ENCODE measurements at places on chromosomes 3 and 15. TPM values are rescaled to one million over a fixed set of nuclear protein-coding genes. Genes with fewer than 3 reads are reported as not detected.

The EAF2 gene
- total RNA-seq, result 4.8 TPM

The ASB7 gene
- 13.1 TPM for total RNA-seq

The GNAT1 gene
- not detected for total RNA-seq

The OXNAD1 gene
- 12.8 TPM for total RNA-seq

The MKRN3 gene
- 2.5 TPM for total RNA-seq

The SRPRB gene
- total RNA-seq, result 45.4 TPM

DNA sequence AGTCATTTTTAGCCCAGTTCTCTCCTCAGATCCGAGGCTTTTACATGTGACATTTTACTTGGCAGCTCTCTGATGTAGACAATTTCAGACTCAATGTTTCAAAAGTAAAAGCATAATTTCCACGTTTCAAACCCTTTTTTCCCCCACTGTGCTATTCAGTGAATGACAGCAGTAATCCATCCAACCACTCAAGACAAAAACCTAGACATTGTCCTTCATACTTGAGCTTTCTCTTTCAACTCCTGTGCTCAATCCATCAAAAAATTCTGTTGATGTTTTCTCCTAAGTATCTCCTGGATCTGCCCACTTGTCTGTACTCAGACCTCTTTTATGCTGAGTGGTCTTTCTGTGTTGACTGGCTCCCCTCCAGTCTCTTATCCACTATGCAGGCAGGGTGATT is 214.7 kb downstream of the CHL1 start:
- no peak for DNase-seq

DNA sequence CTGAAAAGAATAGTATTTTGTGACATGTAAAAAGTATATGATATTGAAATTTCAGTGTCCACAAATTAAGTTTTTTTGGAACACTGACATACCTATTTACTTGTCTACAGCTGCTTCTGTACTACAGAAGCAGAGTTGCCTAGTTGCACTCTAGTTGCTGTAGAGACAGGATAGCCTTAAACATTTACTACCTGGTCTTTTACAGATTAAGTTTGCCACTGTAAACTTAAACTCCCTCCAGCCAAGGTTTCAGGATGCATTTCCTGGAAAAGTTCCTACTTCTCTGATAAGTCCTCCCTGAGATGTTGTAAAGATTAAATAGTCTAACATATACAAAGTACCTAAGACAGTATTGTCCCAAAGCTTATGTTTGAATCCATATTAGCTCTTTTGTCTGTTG is 17.4 kb upstream of the AGTR1 start:
- DNase-seq, result no peak

DNA sequence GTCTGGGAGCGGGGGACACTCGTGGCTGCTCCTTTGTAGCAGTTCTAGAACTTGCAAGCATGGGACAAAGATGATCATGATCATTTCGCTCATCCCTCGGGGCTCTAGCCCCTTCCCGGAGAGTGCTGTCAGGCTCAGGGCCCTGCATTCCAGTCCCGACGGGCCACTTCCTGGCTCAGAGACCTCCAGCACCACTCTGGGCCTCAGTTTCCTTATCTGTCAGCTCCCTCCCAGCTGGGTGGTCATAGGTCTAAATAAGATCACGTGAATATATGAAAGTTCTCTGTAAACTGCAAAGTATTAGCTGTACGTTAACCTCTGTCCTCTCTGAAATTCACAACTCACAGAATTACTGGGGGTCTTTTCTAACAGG is 52.8 kb upstream of the SLC6A11 start:
- no peak for DNase-seq

DNA sequence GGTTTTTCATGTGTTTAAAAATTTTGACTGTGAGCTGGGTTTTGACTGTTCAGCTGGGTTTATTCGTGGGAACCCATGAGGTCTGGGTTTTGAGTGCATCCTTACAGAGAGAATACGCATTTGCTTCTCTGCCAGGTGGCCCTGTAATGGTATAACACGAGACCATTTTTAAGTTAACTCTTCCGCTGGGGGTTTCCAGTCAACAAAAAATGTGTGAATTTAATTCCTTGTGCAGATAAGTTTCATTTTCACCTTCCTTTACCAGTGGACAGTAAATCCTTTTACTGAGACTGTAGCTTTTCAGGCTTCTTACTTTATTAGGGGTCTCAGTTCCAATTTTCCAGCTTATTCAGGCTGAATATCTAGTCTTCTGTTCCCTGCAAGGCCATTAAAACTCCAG is 149.6 kb downstream of the OPA1 start:
- no peak for DNase-seq

GRCh38 chr3:4029135-4029534 is 229.9 kb downstream of the LRRN1 start:
- no peak for DNase-seq

GRCh38 chr3:119733812-119734211 is 31.0 kb downstream of the CFAP91 start:
- DNase-seq, result no peak

- DNase-seq, result no peak
Observed at GRCh38 chr3:195461594-195462307, 18.9 kb upstream of the ACAP2 start.

- no peak for DNase-seq
Observed at GRCh38 chr3:69368129-69368741, 17.7 kb downstream of the FRMD4B start.

- DNase-seq, result no peak
Observed at GRCh38 chr15:42123546-42123945, 29.2 kb upstream of the PLA2G4D start.

DNA sequence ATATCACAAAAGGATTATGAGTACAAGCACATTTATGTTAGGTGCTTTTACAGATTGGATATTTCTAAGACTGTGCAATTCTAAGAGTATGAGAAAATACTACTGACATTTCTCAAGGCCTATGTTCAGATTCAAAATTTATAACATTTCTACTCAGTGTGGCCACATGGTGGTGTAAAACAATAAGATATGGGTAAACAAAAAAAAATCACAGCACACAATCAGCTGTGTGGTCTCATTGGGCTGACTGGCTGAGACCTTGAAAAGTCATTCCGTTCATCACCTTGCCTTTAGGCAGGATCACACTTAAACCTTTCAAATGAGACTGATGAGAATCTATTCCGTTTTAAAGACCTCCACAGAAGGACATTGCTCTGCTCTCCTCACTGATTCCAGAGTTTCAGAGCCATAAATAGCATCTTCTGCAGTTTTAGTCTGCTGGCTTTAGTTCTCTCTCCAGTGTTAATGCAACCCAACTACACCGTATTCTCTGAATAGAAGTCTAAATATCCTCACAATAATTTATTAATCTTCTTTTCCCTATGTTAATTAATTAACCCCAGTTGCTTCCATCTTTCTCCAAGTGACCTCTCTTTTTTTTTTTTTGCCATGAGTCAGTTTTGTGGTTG is 158.2 kb downstream of the SPATA16 start:
- no peak for DNase-seq

DNA sequence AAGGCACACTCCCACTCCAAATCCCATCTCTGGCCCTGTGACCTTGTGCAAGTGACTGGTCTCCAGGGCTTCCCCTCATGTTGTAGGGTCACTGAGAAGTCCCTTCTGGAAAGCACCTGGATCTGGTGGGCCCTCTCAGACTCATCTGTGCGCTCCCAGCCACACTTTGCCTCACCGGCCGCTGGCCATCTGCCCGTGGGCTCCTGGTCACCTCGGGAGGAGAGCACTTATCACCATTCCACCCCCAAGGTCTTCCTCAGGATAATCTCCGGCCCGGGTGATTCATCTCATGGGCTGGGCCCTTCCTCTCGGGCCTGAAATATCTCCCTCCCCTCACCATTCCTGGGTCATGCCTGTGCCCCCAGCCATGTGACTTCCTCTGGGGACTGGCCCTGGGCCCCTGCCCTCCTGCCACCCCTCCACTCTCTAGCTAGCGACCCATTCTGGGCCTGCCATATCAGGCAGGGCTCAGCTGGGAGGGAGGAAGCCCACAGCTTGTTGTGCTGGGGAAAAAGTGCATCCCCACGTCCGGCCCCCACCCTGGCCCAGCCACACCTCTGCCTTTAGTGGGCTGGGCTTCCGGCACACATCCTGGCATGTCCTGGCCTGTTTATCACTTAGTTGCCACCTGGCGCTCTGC is 10.6 kb upstream of the WNT7A start:
- DNase-seq, result peak; percentile 66

DNA sequence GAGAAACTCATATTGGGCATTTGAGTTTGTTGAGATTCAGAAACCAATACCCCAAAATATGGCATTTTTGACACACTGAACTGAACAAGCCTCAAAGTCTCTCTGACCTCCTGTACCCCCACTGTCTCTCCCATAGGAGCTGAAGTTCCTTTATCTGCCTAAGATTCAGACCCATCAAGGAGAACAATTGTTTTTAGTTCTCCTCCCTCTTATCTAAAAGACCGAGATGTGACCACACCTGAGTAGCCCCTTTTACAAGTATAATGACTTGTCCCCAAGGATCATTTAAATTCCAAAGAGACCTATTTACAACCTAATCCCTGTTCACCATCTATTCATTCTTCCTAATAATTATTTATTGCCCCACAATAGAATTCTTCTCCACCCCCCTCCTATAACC is 122.1 kb upstream of the PLAAT1 start:
- DNase-seq, result no peak
